ENCODE measurements at places on chromosomes 16 and 17.

- no peak for DNase-seq
These were observed 950 bp downstream of the KLHDC4 start for GRCh38 chr16:87764600-87765472.

DNA sequence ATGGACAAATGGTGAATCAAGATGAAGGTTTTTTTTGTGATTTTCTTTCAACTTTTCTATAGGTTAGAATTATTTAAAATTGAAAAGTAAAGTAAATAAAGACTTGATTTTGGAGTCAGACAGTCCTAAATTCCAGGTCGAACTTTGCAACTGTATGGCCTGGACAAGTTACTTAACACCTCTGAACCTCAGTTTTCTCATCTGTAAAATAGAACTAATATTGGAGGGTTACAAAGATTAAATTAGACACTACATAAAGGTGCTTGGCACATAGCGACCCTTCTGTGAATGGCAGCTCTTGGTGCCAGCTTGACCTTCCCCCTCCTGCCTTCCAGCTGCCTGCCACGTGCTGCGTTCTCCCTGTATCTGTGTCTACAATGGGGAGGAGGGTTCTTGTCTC is 3.0 kb downstream of the RSAD1 start:
- DNase-seq, result no peak

DNA sequence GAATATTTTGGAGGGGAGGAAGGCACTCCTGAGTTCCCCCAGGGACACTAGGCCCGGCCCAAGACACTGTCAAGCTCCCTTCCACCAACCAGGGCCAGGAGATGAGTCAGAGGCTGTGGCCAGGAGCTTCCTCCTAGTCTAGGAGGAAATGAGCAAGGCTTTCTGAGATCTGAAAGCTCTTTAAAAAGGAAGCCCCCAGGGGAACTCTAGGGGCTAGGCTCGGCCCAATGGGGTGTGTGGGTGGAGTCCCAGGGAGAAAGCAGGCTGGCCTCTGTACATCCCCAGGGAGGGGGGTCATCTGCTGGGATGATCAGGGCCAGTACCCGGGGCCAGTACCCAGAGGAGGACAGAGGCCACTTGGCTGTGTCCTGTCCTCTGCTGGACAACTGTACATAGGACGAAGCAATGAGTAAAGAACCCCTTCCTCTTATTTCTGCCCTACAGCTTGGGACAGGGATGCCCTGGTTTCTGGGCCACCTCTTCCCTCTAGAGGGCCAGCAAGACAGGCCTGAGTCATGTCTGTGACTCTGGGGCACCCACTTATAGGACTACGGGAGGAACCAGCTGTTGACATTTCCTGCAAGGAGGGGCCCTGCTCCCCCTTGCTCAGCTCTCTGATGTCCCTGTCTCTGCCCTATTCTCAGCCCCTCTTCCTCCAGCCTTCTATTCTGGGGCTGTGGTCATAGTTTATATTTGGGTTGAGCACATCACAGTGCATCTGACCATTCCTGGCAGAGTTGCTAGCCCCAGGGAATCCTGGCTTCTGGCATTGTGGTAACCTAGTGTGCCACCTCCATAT is 2.7 kb downstream of the FHOD1 start:
- DNase-seq, result peak; percentile 71

DNA sequence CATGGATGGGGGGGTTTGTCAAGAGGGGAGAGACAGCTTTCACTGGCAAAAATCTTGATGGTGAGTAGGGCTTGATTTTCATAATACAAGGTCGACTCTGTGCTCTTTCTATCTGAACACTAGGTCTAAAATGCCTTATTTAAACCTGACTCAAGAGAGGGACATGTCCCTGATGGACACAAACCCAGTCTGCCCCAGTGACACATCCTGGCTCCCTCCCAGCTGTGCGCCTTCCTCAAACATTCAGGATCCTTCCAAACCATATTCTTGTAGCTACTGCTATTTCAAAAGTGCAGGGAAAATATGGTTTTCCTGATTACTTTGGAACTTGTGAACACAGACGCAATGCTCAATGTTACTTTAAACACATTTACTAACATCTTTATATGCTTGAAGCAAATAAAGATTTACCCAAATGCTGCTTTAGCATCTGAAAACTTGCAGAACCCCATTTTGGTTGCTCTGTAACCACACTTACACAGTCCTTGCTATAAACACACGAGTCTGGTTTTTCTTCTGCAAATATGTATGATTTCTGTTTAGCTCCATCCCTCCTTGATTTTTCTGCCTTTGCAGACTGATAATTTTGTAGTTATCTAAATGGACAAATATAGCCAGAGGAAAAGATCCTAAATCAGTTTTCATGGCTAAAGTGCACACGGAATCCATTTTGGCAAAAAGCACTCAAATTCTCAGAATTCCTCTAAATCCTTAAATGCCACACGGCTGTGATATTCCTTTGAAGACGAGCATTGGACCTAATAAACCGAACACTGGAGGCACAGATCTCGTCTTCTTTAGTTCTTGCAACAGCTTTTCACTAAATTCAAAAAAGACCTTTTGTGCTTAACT is 499.9 kb upstream of the ZFHX3 start:
- DNase-seq, result no peak

- peak; percentile 5 for DNase-seq
These were observed at the start of gene IRX6 for GRCh38 chr16:55323637-55324271. TSS of gene IRX6 (plus strand) at chr16:55324203. CDS start at chr16:55325092, 889 bp downstream.

DNA sequence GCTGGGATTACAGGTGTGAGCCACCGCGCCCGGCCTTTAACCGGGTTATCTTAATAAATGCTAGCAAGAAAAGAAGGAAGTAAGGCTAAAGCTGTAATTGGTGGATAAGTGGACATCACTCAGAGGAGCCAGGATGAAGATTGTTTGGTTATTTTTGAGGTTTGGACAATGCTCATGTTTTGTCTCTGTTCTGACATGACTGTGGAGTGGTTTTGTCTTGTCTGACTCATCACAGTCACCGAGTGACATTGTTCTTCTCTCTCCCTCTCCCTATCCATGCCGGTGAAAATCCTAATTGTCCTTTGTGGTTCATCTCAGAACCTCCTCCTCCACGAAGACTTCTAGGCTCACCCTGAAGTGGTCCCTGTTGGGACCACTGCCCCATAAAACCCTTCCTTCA is 23.5 kb upstream of the GRIN2A start:
- no peak for DNase-seq

GRCh38 chr16:86700046-86700945 is 121.9 kb downstream of the FOXL1 start:
- no peak for DNase-seq

DNA sequence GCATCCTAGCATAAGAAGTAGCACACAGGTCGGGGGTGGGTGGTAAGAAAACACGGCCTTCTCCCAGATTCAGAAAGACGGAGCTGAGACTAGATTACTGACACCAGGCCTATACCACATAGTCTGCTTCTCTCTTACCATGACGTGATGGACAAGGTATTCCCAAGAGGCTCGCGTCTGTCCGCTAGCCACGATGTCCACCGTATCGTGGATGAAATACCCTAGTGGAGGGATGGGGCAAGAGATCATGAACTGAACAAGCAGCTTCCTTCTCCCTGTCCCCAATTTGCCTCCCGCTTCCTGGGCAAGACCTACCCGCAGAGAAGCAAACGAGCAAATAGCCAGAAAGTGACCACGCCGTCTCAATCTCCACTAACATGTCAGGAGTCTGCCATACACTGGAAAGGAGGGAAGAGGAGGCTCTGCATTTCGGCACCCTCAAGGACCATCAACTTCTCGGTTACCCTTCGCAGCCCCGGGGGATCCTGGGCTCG is 820 bp downstream of the TLCD1 start:
- DNase-seq, result no peak

DNA sequence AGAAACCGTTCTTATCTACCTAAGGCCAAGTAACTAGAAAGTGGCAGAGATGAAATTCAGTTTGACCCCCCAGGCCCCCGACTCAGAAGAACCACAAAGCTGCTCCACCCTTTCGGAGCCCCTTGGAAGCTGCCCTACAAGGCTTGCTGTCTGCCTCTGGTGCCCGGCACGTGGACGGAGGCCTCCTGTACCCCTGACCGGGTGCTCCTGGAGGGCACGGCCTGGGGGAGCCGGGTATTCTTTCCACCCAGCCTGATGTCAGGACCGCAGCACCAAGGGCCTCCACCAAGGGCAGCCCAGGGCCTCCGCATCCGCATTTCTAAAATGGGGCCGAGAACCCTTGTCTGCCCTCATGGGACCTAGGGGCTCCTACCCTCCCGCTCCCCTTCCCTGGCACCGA is 15.5 kb upstream of the CRK start:
- no peak for DNase-seq

DNA sequence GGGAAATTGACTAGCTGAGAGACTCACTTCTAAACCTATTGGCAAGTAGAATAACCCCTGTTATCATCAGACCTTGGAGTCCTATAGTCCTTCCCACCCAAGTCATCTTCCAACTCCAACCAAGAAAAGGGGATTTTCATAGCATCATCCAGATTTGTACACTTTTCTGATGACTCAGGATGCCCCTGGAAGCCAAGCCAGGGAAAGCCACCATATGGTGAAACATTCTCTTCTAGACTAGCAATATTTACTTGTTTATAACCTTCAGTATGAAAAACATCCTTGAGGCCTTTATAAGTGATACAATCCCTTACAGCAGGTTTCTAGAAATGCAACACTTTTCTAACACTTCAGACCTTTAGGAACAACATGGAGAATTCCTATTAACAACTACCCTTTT is 618.8 kb upstream of the CDH11 start:
- DNase-seq, result no peak

GRCh38 chr17:58328195-58329034 is at the start of gene TSPOAP1:
TSS of gene TSPOAP1 (minus strand) at chr17:58328795. CDS start at chr17:58327920, 875 bp downstream.
- peak; percentile 78 for DNase-seq

DNA sequence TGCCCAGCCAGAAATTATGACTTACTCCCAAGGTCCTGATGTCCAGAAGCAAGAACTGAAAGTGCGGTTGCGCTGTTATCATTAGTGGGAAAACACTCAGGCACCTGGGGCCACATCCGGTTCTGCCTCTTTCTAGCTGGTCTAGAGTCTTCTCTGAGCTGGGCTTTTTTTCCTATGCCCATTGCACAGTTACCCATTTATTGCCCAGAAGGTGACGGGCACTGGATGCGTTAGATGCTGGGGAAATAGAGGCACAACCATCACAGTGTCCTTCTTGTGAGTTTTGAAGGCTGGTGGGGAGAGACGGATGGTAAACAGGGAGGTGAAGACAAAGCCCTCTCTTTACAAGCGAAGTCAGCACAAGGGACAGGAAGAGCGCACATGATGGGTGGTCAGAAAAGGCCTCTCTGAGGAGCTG is 37.7 kb downstream of the PLCG2 start:
- DNase-seq, result no peak

GRCh38 chr16:24044467-24044866 is 208.7 kb downstream of the PRKCB start:
- no peak for DNase-seq

GRCh38 chr17:32722733-32723132 is 154.2 kb downstream of the MYO1D start:
- no peak for DNase-seq

- DNase-seq, result peak; percentile 21
These were observed 21.5 kb downstream of the MYO18A start for GRCh38 chr17:29158488-29159275.

GRCh38 chr16:265711-266110 is 10.0 kb downstream of the RGS11 start:
- DNase-seq, result no peak

- DNase-seq, result no peak
These were observed 9.9 kb downstream of the CTU2 start for GRCh38 chr16:88716201-88716600.

GRCh38 chr17:34011599-34011998 is 243.5 kb upstream of the CCL2 start:
- DNase-seq, result no peak

DNA sequence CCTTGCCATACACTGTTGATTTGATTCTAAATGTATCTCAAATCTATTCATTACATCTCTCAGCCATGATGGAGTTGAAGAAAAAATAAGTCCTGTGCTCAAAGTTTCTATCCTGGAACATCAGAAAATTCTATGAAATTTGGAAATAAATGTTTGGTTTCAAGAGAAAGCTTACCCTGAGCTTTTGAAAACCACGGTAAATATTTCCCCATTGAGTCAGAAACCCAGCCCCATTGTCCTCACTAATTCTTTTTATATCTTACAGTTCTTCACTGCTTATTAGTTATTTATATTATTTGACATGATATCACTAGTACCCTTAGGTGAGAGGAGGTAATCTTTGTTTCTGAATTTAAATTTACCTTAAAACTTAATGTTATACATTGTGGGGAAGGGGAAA is 128.5 kb downstream of the MRTFB start:
- DNase-seq, result no peak

- no peak for DNase-seq
These were observed 128.5 kb downstream of the IRX5 start for GRCh38 chr16:55059146-55059545.

GRCh38 chr17:77959126-77959925 is 823 bp downstream of the TNRC6C start:
- no peak for DNase-seq

DNA sequence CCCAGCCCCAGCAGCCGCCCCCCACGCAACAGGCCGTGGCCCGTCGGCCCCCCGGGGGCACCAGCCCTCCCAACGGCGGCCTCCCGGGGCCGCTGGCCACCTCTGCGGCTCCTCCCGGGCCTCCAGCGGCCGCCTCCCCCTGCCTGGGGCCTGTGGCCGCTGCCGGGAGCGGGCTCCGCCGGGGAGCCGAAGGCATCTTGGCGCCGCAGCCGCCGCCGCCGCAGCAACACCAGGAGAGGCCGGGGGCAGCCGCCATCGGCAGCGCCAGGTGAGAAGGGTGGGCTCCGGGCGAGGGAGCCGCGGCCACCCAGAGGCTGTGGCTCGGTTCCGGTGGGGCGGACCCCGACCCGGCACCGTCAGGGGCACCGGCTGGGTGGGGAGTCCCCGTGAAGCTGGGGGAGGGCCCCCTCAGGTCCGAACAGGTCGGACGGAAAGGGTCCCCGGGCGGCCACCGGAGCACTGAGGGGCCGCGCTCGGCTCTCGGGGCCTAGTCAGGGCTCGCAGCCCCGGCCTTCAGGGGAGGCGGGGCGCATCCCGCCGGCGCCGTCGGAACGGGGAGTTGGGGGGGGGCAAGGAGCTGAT is 583 bp downstream of the ATXN2L start:
- DNase-seq, result no peak

DNA sequence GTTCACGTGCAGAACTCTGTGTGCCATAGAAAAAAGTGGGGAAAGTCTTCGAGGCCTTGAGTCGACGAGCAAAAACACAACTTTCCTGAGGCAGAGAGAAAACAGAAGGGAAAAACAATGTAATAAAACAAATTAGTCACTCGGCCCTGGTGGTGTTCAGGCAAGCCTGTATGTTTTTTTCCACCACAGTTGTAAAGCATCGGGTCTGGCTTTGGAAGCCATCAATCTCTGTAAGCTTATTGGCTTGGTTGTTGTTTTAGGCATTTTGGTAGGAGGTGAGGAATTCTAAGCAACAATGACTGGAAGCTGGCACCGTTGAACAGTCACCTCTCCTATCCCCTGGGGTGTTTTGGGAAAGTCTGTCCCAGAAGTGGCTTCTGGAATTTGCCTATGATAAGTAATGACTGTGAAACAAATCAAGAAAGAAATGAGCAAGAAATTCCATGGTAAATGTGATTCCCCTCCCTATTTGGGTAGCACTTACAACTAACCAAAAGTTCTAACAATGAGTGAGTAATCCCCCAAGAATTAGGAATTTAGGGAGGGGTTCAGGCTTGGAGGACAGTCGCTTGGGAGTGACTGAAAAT is 2.8 kb downstream of the CDH13 start:
- no peak for DNase-seq

GRCh38 chr16:10226141-10226986 is 44.1 kb upstream of the GRIN2A start:
- DNase-seq, result no peak

GRCh38 chr16:88700636-88701482 is 5.3 kb downstream of the RNF166 start:
- DNase-seq, result peak; percentile 64
